ENCODE measurements at places on chromosomes 1 and 21.

DNA sequence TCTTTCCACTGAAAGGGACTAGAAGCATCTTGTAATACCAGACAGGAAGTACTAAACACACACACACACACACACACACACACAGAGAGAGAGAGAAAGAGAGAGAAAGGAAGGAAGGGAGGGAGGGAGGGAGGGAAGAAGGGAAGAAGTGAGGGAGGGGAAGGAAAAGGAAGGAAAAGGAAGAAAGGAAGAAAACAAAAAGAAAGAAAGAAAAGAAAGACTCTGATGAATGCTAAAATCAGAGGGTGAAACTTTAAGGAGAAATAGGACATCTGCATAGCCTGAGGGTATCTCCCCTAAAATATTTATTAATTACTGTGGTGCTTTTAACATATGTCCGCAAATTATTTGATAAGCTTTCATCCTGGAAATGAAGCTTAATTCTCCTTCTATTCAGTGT, 10.6 kb downstream of the TRIT1 start:
- no peak for DNase-seq

- no peak for DNase-seq
These were observed 180.0 kb downstream of the TTLL7 start for GRCh38 chr1:83818916-83819315.

GRCh38 chr21:43338951-43339350, 88.0 kb downstream of the SIK1 start:
- DNase-seq, result no peak

GRCh38 chr1:85142753-85143152, 58.1 kb downstream of the SYDE2 start:
- DNase-seq, result no peak

GRCh38 chr1:86259390-86259789, 102.8 kb upstream of the COL24A1 start:
- no peak for DNase-seq

DNA sequence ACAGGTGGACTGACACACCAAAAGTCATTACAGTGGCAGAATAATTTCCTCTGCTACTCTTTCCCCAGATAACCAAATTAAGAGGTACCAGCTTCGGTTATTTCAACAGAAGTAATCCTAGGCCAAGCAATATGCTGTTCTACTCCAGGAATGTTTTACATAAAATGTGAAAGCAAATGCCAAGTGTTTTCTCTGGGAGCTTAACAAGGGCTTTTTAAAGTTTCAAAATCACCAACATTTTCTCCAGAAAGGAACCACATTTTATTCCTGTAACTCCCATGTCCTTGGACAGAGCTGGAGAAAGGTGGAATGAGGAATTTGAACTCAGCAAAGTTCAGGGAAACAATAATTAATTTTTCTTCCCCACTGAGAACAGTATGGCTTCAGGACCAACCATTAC, 27.2 kb downstream of the CNN3 start:
- DNase-seq, result no peak
